ENCODE measurements at places on chromosomes 12 and 14.

DNA sequence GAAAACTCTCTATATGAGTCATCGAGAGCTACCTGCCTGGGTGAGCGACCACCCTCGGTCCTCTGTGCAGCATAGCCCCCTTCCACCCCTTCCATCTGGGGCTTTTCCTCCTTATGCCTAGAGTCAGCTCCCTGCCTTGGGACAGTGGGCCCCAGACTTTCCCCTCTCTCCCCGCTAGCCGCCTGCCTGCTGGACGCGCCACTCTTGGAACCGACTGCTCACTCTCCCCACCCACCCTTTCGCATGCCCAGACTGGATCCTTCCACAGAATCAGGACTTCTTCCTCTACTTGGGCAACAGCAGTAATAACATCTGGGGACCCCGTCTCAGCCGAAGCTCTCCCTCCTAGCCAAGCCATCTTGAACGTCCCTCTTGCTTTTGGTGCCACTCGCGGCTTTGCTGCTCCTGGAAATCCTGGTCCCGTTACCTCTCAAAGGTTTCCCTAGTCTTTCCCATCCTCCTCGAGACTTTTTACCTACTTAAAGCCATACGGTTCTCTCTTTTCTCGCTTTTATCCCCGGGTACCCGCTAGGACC is 671 bp downstream of the ESYT1 start:
- DNase-seq: no peak

GRCh38 chr12:28537474-28537873 is 347.2 kb downstream of the CCDC91 start:
- DNase-seq: no peak

DNA sequence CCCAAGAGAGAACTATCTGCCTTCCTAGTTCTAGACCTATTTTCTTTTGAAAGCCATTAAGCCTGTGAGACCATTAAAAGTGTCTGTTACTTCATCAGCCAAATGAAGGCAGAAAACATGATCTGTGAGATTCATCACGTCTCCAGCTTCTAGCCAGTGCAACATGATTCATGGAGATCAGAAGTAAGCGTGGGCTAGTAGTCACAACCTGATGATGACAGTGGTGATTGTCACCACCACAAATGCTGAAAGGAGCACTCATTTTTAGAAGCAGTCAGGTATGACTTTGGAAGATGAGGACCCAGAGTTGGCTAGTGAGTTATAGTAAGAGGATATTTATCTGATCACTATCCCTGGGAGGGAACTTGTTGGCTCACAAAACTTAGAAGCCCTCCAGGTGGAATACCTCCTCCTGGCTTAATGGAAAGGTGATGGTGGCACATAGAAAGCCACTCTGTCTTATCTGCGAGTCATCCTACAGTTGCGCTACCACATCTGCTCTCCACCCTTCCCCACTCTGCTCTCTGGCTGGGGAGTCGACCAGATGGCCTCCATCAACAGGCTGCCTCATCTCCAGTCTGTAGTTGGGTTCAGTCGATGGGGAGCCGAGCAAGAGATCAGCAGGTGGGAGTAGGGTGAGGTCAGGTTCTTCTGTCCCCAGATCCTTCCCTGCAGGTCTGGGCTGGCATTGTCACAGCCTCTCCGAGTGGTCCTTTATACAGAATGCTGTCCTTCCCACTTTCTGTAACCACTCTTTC is 317.6 kb upstream of the FKBP4 start:
- DNase-seq: no peak

DNA sequence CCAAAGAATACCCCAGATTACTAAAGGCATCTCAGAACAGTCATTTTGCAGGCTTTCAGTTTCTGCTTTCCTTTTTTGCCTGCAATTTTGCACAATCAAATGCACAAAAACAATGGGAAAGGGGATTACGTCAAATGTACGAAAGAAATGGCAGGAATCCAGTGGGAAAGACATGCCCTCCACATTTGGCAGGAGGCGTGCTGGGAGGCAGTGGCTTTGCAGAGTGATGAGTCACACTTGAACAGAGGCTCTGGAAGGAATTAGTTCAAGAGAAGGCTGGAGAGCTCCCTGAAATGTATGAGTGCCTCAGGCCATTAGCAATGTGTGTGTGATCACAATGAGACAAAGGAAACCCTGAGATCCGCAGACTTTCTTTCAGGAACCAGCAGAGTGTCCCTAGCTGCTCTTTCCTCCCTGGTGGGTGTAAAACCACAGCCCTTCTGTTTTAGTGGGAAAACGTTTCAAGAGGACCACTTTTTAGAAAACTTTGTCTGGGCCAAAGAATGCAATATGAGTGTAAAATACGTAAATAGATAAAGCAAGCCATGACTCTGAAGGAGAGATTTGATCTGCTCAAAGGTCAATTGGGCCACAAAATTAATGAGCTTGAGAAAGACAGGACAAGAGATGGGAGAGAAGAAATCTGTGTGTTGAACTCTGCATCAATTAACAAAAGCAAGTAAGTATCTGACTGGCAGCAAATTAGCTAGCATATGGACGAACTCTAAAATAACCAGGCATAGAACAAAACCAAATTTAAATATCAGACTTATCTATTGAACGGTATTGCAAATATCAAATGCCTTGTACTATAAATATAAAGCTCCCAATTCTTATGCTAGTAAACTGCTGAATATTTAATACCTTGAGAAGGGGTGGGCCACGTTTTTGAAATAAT is 155.4 kb upstream of the PDE3A start:
- no peak for DNase-seq

- DNase-seq: no peak
Observed at GRCh38 chr12:111202237-111202915, 166.5 kb downstream of the PHETA1 start.

GRCh38 chr12:57844709-57845477 is 1.6 kb downstream of the CTDSP2 start:
- peak; percentile 23 for DNase-seq

- no peak for DNase-seq
Observed at GRCh38 chr12:18906395-18906794, 168.5 kb downstream of the CAPZA3 start.

GRCh38 chr12:50458606-50459005 is 46.2 kb upstream of the DIP2B start:
- DNase-seq: no peak

GRCh38 chr14:90296641-90297040 is 35.1 kb downstream of the NRDE2 start:
- no peak for DNase-seq

DNA sequence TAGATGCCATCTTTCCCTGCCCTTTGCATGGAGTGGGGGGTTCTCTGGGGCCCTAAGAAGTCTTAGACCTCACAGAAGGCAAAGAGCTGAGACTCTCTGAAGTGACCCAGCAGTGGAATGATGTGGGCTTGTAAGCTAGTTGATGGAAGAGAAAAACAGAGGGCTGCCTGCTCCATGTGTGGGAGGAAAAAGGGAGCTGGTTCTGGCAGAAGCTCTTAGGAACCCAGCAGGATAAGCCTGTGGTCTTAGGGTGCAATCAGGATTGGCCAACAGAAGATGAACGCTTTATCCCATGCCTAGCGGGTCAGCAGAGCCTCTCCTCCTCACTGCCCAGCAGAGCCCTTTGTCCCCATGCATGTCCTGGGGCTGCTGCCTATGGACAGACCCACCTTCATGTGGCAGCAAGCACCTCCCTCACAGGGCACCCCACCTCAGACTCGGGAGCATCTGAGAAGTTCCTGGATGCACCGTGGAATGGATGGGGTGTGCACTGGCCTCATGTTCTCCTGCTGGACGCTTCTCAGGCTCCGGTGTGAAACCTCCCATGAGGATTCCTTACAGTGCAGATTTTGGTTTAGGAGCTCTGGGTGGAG is 152.7 kb downstream of the ADGRD1 start:
- DNase-seq: no peak

DNA sequence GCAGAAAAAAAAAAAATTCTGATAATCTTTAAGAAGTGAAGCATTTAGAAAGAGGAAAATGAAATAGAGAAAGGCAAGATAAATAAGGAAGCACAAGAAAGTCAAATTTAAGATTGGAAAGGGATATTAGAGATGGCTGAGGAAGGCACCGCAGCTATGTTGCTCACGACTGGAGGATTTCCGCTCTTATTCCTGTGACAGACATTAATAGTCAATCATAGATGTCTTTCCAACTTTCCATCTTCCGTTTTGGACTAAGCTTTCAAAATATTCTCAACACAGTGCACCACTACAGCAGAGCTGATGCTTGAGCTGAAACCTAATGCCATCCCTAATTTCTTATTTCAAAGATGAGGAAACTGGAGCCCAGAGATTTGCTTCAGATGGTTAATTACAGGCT is 290.6 kb downstream of the FOXN3 start:
- DNase-seq: no peak

DNA sequence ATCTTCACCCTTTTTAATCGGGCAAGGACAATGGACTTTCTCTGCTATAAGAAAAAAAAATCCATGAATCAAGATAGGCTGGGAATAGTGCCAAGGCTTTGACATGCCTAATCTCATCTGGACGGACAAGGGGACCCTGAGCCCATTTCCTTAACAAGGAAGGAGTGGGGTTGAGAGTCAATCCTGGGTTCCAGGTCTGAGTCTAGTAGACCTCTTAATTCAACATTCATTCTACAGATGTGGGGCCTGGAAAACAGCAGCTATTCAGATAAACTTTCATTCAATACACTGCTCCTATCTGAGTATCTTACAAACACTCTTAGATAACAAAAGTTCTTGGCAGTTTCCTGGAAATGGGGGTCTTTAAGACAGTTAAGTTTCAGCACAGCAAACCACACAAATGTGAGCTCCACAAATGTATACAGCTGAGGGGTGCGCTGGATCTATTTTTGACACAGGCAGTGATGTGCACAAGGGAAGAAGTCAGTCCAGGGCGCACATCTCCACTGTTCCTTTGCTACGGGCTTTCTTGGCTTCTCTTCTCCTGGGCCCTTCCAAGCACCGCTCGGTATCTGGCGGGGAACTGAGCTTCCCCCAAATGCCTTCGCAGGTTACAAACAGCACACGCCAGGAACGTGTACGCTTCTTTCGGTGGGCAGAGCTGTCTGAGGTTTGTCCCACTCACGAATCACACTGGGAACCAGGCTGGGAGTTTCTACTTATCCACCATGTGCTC is 82.2 kb upstream of the GPR68 start:
- DNase-seq: peak; percentile 21

DNA sequence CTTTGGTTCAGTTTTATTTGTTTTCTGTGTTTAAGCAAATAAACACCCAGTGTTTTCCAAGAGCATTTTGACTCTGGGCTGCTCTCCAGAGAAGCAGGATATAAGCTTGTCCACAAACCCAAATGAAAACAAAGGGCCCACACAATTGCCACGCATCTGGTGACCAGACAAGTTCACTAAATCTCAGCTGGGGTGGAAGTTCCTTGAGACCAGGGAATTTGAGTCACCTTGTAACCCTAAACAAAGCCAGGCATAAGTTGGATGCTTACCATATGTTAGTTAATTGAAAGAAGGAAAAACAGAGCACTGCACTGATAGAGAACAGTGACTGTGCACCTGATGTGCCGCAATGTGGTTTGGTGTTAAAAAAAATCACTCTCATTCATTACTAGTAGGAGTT is 1.6 kb upstream of the TXNRD1 start:
- no peak for DNase-seq

- DNase-seq: no peak
Observed at GRCh38 chr12:98446060-98446459, 69.3 kb upstream of the TMPO start.

GRCh38 chr14:77605392-77605972 is 11.0 kb downstream of the SPTLC2 start:
- DNase-seq: no peak

DNA sequence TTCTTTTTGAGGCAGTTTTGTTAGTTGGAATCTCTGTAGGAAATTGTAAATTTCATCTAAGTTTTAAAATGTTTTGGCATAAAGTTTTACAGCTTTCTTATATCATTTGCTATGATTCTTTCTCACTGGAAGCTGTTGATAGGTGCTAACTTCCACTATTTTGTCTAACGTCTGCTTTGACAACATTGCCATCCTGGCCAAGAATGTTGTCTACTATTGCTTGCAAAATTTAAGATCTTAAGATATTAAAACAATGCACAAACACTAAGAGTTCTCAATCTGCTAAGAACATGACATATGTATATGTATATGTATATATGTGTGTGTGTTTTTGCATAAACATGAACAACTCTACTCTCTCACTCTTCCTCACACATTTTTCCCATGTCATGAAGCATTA is 64.1 kb upstream of the MDGA2 start:
- no peak for DNase-seq

GRCh38 chr12:54058128-54058768 is 4.6 kb downstream of the HOXC4 start:
- DNase-seq: no peak

- no peak for DNase-seq
Observed at GRCh38 chr12:115163710-115164109, 479.7 kb upstream of the TBX3 start.

- DNase-seq: no peak
Observed at GRCh38 chr14:33210311-33210710, 271.6 kb downstream of the NPAS3 start.

DNA sequence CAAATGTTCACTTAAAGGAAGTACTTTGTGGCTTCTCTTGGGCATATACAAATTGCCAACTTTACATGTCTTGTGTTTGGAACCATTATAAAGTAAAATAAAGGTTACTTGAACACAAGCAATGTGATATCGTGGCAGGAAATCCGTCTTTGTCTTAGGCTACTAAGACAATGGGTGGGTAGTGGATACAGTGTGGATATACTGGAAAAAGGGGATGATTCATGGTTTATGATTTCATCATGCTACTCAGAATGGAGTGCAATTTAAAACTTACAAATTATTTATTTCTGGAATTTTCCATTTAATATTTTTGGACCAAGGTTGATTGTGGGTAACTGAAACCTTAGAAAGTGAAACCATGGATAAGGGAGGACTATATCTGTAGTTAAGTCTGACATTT is 48.4 kb downstream of the MYRFL start:
- DNase-seq: no peak

DNA sequence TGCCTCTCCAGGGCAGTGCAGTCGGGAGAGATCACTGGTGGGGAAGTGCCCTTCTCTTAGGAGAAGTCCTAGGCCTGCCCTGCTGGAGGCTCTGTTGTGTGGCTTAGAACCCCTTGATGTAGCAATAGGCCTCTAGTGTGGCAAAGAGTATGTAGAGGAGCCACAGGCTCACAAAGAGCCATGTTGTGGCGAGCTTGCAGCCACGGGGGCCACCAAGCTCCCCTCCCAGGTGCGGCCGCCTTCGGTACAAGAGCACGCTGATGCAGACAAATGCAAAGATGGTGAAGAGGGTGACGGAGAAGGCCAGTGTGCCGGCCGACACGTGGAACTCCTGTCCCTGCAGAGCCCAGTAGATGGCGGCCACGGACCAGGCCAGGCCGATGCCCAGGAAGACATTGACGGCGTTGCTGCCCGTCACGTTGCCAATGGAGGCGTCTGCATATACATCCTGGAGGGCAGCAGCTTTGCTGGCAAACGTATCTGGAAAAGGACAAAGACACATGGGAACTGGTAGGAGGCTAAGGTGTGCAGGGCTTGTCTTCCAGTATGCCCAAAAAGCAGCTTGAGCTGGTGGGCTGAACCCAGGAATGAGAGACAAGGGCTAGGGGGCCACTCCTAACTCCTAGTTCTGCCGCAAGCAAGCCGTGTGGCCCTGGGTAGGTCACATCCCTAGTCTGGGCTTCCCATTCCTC is 142.8 kb downstream of the SLC8A3 start:
- no peak for DNase-seq

- no peak for DNase-seq
Observed at GRCh38 chr12:94659346-94659930, 9.1 kb upstream of the TMCC3 start.

- DNase-seq: peak; percentile 4
Observed at GRCh38 chr12:32312049-32312670, 87.2 kb upstream of the FGD4 start.

Measured in CD4-positive, alpha-beta T cell (primary cell).